Ammon's horn (tissue), 1 donor: ENCODE measurements at places on chromosomes 2 and 18.

DNA sequence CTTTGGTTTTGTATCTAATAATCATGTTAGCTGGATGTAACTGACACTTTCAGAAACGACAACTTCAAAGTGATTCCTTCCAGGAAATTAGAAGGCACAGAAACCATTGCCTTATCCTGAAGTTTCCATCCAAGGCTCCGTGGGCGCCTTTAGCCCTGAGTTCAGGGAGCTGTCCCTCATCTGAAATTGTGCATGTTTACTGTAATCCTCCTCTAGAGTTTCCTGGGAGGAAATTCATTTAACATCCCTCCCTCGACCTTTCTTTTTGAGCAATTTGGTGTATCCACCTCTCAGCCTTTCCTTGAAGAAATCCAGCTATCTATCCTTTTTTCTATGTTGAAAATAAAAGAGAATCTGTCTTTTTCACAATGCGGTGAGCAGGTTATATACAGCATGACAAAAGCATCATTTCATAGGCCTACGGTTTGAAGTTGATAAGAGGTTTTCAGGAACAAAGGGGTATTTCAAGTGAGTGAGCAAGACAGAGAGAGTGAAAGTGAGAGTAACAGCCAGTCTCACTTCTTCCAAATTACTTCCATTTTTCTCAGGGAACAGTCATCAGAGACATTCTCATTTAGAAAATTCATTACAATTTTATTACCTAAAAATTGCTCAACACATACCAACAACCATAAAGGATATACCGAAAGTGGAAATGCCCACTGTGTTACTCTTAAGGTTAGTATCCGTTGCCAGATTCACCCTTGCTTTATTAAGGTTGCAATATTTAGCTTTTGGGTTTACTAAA is 167.3 kb downstream of the MREG start:
- no peak for DNase-seq

DNA sequence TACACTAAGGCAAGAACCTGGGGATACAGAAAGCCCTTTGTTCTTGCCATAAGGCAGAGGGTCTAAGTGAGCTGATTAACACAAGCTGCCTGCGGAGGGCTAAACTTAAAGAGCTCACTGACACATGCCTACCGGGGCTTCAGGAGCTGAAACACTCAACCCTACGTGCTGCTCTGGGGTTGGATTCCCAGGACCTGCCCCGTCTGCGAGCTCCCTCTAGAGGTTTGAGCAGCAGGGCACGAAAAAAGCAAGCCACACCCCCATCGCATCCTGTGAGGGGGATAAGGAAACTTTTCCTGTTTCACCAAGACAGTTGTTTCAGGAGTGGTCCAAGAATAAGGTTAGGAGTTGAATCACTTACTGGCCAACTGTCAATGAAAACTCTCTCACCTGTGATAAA is 562.1 kb downstream of the TMX3 start:
- DNase-seq = no peak

DNA sequence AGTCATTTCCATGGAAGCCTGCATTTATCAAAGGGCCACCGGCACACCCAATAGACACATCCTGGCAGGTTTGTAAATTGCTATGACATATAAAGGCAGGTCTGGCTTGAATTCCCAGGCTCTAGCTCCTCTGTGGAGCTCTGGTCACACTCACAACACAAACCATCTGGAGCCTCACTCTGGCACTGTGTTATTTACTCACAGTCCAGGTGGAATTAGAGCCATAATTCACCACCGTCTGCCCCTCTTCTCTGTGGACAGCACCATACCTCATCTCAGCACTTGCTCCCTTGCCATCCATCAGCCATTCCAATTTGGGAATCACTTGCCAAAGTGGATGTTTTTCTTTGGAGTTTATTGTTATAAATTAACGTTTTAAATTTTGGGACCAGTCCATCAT is 84.3 kb upstream of the OSR1 start:
- DNase-seq = no peak

- no peak for DNase-seq
Measured at GRCh38 chr2:100110614-100111000, 31.8 kb downstream of the AFF3 start.

DNA sequence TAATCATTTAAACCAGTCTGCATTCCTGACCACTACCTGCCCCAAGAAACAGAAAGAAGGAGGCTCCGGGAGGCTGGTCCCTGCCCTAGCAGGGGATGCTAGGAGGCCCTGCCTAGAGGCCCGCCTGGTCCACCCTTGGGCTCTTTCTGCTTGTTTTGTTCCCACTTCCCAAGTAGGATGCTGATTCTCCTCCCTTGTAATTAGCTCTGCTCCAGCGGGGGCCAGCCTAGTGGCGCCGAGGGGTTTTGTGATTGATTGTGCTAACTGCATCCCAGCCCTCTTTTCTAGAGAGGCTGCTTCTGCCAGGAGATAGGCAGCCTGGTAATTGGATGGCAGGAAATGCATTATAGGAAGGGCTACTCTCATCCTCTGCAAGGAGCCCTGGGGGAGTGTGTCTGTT is 220.0 kb downstream of the LOXHD1 start:
- no peak for DNase-seq

GRCh38 chr2:144876013-144876412 is 356.1 kb upstream of the ZEB2 start:
- DNase-seq = no peak

DNA sequence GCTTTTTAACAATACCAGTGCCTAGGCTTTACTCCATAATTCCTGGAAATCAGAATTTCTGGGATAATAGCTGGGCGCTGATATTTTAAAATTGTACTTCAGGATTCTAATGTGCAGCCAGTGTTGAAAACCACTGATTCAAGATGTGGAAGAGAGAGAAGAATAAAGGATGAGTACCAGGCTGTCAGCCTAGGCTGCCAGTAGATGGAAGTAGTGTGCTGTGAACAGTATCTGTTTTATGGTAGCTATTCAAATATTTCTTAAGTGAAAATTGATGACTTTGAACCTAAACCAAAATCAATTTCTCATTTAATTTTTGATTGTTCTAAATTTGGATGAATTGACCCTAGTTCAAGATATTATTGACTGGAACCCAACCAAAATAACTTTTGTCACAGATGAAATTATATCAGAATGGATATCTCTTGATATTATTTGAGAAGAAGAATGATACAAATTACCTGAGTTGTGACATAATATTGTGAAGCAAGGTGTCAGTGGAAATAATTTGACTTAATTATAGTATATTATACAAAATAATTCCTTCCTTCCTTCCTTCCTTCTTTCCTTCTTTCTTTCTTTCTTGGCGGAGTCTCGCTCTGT is 88.0 kb downstream of the COMMD1 start:
- DNase-seq = peak; percentile 77

DNA sequence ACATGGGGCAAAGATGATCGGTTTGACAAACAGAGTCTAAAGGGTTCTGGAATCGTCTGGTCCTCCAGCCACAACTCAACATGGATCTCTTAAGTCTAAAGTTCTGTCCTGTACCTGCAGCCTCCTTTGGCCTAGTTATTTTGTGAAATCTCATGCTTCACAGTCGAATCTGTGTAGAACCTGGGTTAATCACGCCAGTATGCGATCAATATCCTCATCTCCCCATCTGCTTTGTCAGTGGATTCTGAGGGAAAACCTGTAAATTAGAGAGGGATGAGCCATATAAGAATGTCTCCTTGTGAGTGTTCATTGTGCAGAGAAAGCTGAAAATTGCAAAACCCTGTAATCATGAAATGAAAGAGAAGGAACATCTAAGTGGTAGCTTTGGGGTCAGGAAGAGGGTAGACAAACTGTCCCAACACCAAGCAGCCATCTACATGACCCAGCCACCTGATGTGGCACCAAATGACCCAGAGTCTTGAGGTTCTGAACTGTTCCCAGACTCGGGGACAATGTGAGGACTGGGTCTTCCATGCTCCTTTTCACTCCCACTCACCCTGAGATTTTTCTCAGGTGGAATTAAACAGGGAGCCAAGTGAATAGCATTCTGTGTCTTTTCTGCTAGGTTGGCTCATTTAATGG is 175.6 kb downstream of the ALPK2 start:
- DNase-seq = no peak

- no peak for DNase-seq
Measured at GRCh38 chr18:76391746-76392145, 103.3 kb downstream of the ZNF516 start.

- no peak for DNase-seq
Measured at GRCh38 chr2:46818819-46819218, 96.8 kb downstream of the MCFD2 start.

DNA sequence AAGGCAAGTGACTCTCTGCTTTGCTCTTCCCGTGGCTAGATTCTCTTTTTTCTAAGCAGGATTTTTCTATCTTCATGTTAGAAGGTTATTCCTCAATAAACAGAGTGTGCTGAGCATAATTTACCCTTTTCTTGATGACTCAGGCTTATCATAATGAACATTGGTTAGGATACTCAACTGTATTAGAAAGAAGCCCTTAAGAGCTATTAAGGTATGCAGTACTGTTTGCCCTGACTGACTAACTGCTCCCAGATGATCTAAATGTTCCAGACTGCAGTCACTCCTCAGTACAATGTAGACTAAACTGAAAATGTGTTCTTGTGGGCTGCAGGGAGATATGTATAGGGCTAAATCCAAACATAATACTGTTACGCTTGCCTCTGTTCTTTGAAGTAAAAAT is 687.8 kb downstream of the NUP35 start:
- DNase-seq = no peak

DNA sequence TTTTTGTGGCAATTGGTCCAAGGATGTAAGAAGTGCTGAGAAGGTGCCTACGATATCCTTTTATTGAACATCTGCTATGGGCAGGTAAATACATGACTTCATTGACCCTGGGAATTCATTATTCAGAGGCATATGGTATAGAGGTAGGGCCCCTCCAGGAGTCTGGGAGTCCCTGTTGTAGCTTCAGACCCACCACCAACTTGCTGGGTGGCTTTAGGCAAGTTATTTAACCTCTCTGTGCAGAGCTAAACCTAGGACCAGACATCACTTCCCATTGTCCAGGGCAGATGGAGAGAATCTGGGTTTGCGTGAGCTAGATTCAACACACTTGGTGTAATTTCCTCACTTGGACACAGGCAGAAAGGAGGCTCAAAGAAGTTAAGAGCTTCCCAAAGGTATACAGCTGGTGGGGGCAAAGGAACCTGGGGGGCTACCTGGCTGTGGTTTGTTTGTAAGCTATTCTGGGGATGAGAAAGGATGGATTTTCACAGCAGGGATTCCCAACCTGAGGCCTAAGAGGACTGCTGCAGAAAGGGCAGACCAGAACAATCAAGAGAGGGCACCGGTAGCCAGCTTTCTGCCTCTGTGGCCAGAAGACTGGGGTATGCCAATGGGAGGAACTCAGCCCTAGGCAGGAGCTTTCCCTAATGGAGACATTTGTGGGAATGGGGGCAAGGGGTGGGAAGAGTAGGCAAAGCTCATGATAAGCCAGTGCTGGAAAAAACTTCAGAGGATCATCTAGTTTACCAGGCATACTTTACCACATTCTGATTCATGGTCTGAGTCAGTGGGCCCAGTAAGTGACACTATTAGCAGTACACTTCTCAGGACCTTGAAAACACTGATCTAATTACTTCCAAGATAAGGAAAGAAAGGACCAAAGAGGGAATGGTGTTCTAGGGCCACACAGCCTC is 102.7 kb upstream of the SMAD2 start:
- no peak for DNase-seq

DNA sequence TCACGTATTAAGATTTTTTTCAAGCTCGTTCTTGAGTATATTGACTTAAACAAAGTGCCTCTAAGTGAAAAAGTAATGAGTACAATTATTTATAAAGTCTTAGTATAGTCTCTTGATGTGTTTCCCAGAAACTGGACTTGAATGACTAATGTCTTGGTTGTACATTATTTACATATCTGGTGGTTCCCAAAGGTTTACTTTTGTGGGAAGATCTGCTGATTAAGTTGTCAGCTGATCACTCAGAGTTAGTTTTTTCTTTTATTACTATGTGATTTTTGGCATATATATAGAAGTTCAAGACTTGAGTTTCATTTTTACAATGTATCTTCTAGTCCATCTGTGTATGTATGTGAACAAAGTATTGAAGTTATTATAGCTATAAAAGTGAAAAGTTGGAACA is 29.5 kb downstream of the RNF144A start:
- DNase-seq = no peak

GRCh38 chr2:128687565-128687964 is 368.9 kb upstream of the HS6ST1 start:
- no peak for DNase-seq

GRCh38 chr2:65377556-65378192 is 54.7 kb downstream of the SPRED2 start:
- no peak for DNase-seq

DNA sequence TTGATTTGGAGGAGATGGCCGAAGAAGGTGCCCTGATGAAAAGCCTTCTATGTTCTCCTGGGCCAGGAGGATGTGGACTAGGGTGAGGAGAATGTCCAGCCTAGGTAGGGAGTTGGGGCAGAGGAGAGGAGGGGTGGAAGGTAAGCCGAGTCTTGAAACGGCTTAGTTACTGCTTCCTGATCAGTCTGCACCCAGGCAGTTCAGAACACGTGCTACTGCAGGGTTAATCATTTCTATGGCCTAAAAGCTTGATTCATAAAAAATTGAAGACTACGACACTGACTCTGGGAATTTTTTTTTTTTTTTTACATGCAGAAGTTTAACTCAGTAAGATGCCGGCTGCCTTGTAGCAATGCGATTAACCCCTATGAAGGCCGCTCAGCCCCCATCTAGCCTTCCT is 125.3 kb downstream of the TMEM163 start:
- DNase-seq = no peak

DNA sequence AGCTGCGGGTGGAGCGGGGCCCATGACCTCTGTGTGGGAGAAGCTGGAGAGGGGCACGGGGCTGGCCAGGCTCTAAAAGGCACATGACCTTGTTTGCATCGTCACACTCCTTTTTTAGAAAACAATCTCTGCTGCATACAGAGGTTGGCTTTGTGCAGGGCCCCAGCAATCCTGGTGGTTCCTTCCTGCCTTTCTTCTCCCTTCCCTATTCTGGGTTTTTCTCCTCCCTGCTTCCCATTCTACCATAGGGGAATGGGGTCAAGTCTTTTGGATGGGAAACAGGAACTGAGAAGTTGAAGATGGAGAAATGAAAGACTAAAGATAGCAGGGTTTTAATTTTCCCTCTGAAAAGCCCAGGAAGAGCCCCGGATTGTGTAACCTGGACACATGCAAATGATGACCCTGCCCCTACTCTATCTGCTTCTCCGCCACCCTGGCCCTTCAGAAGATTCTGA is 53.9 kb downstream of the ASAP2 start:
- DNase-seq = peak; percentile 65

DNA sequence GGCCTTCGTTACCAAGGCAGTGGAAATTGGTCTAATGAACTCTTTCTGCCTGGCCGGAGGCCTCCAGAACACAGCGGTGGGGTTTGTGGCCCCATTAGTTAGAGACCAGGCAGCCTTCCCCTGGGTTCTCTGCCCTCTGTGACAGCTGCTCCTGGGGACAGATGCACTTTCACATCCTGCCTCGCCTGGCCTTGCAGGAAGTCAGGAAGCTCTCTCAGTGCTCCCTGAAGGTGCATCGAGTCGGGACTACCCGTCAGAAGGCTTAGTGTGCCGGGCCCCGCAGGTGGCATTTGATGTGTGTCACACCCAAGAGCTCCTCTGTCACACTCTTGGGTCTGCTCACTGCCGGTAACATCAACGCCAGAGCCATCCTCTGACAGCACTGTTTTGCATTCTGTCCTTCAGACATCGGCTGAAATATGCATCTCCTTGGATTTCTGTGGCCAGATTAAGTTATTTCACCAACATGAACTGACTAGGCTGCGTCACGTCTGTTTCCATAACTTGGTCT is 158.3 kb downstream of the LDLRAD4 start:
- DNase-seq = no peak
